Activated gamma-delta T cell (primary cell): ENCODE measurements at places on chromosomes 1 and 21.

- DNase-seq = no peak
These were observed 233.1 kb upstream of the CSF3R start for GRCh38 chr1:36715797-36716196.

DNA sequence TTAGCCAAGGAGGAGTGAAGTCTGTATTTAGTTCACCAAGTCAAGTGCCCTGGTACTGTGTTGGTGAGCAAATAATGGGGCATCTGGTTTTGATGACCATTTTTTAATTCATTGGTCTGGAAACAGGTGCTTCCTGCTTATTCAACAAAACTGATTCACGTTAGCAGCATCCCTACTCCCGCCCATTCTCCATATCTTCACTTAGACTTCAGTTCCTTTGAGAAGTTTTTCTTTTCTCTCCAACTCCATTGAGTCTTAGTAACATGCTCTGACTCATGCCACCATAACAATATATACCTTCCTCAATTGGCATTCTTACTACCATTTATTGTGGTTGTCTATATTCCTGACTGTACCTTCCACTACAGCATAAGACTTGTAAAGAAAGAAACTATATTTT, 468.9 kb downstream of the DPYD start:
- DNase-seq = no peak

GRCh38 chr1:196309386-196309785, 298.9 kb downstream of the KCNT2 start:
- DNase-seq = no peak

- no peak for DNase-seq
These were observed 28.8 kb upstream of the SPATA6 start for GRCh38 chr1:48500541-48501450.

- DNase-seq = no peak
These were observed 241.8 kb downstream of the GPR52 start for GRCh38 chr1:174689524-174689923.

DNA sequence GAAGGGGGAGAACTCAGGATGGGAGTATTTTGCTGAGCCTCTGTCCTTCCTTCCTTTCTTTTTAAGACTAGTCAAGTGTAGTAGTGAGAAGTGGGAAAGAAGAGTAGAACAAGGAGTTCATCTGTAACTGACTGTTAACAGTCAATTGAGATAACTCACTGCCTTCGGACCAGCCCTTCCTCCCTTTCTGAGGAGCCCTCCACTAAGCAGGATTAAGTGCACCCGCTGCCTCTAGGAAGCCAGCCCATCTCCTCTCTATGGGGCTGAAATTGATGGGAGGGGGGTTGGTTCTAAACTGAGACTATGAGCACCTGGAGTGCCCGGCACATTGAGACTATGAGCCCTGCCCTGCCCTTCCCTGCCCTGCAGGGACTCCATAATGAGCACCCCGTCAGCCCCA, 72.7 kb upstream of the TINAGL1 start:
- DNase-seq = no peak

- no peak for DNase-seq
These were observed 315.7 kb downstream of the TPR start for GRCh38 chr1:186059311-186059710.

- DNase-seq = no peak
These were observed 32.8 kb upstream of the RNF11 start for GRCh38 chr1:51203121-51203873.

- no peak for DNase-seq
These were observed 6.9 kb upstream of the PRDM16 start for GRCh38 chr1:3061981-3062615.

DNA sequence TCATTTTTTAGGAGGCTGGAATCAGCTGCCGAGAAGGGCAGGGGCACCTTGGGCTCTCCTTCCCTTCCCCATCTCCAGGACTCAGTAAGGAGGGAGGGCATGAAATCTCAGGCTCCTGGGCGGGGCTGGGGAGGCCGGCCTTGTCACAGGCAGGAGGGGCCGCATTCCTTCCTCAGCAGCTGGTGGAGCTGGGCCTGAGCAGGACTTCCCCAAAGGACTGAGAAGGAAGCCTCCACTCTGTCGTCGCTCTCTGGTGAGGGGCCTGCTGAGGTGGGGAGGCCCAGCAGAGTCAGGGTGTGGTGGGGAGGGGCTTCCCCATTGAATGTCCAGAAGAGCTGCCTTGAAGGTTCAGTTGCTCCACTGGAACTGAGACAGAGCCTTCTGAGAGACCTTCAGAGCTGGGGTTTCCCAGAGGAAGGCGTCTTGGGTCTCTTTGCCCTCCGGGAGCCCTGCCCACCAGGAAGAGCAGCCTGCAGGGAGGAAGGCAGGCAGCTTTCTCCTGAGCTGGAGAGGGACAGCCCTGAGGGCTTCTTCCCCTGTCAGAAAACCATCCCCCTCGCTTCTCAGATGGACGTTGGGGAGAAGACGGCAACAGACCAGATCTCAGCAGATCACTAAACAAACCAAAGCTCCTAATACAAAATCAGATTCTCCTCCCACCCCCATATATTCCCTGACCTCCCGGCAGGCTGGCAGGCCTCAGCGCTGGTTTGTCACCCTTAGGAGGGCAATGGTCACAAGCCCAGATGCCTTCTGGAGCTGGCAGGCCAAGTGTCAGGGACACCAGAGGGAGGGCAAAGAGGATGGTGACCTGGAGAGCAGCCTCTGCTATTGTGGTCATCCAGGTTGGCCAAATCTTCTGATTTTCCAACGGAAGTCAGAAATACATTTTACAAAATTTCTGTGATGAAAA, 10.7 kb downstream of the KCNA10 start:
- DNase-seq = no peak

DNA sequence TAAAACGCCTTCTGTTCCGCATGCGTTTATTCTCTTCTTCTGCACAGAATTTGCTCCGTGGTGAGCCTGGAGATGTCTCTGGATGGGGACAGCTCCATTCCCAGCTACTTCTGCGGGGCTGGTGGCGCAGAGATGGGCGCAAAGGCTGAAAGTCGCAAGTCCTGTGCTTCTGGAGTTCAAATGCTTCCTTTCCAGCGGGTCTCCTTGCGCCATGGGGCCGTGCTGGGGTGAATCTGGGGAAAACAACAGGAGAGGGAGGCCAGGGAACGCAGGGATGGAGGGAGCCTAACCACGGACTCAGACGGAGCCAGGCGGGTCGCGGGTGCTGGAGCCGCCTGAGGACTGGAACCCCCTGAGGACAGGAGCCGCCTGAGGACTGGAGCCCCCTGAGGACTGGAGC, 2.9 kb upstream of the OR2T12 start:
- no peak for DNase-seq

DNA sequence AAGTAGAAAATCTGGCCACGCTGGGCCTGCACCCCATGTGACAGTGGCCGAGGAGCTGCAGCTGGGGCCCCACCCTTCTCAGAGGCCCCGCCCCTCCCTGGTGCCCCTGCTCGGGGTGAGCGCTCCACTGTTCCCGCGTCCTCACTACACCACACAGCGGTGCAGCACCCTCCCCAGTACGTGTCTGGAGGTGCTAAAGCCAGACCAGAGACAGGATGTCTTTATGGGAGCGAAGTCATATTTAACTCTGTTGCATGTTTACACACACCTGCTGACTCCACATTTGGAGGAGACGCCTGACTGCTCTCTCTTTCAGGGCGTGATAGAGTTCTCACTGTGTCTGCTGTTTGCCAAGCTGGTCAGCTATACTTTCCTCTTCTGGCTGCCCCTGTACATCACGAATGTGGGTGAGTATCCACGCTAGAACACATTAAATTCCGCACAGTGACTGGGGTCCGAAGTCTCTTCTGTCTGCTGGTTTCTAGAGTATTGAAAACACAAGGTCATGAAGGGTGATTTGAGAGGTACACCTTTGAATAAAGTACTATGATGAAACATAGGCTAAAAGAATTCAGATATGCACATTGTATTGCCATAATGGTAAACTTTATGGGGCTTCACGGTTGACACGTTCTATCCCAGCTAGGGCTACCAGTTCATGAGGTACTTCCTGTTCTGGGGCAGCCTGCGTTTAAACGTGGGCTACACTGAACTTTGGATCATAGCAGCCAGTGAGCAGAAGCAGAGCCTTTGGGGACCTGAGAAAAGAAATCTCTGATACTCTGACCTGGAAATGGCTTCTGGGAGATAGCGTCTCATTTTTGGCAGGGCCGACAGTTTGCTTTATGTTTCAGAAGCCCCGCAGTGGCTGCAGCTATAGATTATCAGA, 48.4 kb downstream of the SLC37A1 start:
- no peak for DNase-seq

DNA sequence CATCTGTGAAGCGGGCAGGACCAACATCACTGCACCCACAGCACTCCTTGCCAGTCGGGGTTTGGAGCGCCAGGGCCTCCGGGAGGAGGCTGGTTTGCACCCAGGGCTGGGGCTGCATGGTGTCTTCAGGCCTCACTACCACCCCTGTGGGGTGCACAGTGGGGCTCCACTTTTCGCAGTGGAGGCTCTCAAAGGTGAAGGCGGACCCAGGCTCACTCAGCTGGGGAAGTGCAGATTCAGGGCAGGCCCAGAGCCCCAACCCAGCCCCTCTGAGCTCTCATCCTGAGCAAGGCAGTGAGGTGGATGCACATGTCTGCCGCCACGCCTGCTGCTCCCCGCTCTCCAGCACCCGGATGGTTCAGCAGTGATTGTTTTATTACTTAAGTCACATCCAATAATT, 125.8 kb downstream of the PTPRU start:
- no peak for DNase-seq

DNA sequence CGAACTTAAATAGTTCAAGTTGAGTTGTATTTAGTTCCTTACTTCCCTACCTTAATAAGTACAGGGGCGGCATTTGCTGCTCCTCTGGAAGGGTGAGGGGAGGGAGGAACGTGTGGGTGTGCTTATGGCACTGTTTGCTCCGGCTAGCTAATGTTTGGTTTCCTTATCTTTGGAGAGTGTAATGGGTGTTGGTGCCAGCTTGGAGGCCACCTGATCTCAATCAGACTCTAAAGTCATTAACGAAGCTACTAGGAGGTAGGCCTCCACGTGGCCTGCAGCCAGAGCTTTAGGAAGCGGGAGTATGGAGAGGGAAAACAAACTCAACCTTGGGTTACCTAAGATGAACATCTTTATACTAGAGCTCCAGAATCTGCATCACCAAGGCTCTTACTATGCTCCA, 43.0 kb upstream of the RAP1A start:
- no peak for DNase-seq

- DNase-seq = no peak
These were observed 88.3 kb downstream of the JAK1 start for GRCh38 chr1:64878090-64878489.
